Left renal cortex interstitium (tissue), 4 donors: ENCODE measurements at places on chromosomes 7 and 10. TPM values are rescaled to one million over a fixed set of nuclear protein-coding genes. Genes with fewer than 3 reads are reported as not detected.

The PNLIPRP1 gene
- 0.27 TPM for polyA plus RNA-seq

The HTR5A gene
- polyA plus RNA-seq: not detected

The DIP2C gene
- polyA plus RNA-seq: 23.6 TPM

The DENND2A gene
- polyA plus RNA-seq: 36.1 TPM

The MKRN1 gene
- 118 TPM for polyA plus RNA-seq

The NUTM2B gene
- polyA plus RNA-seq: 2.4 TPM

The COL1A2 gene
- polyA plus RNA-seq: 817 TPM

GRCh38 chr7:105097619-105098018 lies 83.6 kb downstream of the KMT2E start:
- DNase-seq: no peak

DNA sequence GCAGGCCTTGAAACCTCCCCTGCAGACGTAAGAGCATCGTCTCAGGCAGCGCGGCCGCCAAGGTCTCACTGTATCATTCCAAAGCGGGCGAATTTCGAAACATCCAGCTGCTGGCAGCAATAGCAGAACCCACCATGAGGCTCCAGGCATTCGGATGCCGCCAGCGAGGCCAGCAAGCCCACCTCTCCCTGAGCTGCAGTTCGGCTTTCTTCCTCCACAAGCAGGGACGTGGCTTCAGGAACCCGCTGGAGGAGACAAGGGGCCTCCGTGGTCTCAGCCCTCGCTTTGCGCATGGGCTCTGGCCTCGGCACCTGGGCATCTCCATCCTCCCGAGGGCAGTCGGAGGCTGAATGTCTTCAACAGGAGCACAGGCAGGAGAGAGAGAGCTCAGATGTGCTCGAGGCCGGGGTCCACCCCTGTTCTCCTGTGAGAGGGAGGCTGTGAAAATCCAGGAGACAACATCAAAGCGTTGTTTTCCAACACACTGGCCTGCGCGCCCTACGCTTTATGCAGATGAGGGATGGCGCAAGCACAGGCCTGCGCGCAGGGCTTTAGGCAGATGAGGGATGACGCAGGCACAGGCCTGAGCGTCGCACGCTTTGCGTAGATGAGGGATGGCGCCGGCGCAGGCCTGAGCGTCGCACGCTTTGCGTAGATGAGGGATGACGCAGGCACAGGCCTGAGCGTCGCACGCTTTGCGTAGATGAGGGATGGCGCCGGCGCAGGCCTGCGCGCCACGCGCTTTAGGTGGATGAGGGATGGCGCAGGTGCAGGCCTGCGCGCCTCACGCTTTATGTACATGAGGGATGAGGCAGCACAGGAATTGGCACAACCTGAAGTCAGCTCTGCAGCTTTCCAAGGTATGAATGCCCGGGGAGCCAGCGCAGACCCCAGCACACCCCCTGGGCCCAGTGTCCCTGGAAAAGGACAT lies 103.2 kb downstream of the WDR37 start:
- no peak for DNase-seq

GRCh38 chr7:8018961-8019360 lies 50.4 kb downstream of the GLCCI1 start:
- no peak for DNase-seq

GRCh38 chr10:3729397-3729976 lies 55.5 kb downstream of the KLF6 start:
- no peak for DNase-seq

DNA sequence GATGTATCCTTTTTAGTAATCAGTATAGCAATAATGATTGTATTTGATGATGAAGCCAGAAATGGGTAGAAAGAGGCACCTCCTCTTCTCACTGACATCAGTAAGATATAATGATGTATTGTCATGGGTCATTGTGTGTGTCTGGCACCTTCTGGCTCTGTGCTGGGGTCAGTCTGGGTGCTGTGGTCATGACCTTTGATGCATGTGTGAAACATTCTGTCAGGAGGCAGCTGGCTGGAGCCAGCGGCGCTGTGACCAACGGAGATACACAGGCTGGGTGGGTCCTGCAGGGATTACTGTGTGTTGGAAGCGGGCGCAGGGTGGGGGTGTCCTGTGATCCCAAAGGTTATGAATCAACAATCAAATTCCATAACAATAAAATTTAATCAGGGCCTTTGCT lies 35.2 kb downstream of the EEPD1 start:
- no peak for DNase-seq

- no peak for DNase-seq
These were observed 13.4 kb downstream of the SLC13A4 start for GRCh38 chr7:135714534-135715009.

GRCh38 chr7:99563650-99564049 lies 5.2 kb downstream of the ZNF655 start:
- DNase-seq: no peak

GRCh38 chr7:69966766-69967591 lies 368.7 kb downstream of the AUTS2 start:
- DNase-seq: peak; percentile 68

- no peak for DNase-seq
These were observed 627.9 kb downstream of the PARD3 start for GRCh38 chr10:34187201-34187600.

- no peak for DNase-seq
These were observed 316.0 kb upstream of the AOAH start for GRCh38 chr7:37040330-37040729.

- no peak for DNase-seq
These were observed 12.5 kb upstream of the CFAP69 start for GRCh38 chr7:90232430-90232829.

DNA sequence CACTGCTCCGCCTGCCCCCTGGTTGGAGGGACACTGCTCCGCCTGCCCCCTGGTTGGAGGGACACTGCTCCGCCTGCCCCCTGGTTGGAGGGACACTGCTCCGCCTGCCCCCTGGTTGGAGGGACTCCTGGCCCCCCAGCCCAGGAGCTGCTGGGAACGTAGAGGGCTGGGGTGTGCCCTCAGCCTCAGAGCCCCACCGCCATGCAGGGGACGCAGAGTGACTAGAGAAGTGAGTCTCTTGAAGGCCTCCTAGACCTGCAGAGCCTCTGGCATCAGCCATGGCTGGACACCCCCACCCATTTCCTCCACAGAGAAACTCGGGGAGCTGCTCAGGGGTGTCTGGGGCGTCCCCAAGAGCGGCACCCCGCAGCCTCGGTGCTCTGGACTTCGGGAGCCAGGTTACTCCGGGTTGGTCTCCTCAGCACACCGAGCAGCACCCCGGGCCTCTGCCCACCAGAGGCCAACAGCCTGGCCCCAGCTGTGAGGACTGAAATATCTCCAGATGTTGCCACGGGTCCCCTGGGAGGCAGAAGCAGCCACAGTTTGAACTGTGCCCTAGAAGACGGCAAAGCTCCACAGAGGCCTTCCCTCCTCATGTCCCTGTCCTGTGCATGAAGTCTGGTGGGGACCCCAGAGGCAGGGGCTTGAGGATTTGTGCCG lies 191.9 kb downstream of the ELFN1 start:
- DNase-seq: no peak

DNA sequence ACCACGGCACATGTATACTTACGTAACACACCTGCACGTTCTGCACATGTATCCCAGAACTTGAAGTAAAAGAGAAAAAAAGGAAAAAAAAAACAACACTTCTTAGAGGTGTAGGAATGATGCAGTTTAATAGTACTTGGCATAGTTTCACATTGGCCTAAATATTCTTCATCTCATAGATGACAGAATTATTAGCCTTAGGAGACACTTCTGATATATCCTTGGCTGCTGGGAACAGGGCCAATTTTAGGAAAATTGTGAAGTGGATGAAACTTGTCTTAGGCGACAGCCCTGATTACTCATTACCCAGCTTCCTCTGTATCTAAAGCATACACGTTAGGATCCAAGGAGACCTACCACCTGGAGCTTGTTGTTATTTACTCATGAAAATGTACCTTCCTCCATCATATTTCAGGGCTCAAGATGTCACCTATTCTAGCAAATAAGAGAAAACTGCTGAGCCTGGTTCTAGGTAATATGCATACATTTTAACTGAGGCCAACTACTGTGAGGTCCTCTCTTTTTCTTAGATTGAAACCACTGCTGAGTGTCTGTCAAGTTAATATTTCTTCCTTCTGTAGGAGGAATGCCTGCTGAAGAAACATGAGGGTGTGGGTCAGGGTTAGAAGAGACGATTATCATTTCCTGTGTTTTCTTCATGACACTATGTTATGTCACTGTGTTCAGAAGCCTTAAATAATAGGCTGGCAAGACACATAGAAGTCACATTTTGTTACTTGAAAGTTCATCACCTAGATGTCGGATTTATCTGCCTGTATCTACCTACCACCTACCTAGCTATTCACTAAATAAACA lies 44.3 kb downstream of the CPED1 start:
- DNase-seq: no peak

GRCh38 chr10:75444781-75445386 lies 13.5 kb downstream of the LRMDA start:
- no peak for DNase-seq

- DNase-seq: no peak
These were observed 60.0 kb downstream of the ATXN7L1 start for GRCh38 chr7:105816266-105816843.

- no peak for DNase-seq
These were observed 10.8 kb upstream of the RAMP3 start for GRCh38 chr7:45146531-45147379.
